Germinal center (tissue), 1 donor: ENCODE measurements at places on chromosomes 12 and 14.
A peak's percentile ranks its signal among the peaks of the same experiment; 100 is the strongest.

DNA sequence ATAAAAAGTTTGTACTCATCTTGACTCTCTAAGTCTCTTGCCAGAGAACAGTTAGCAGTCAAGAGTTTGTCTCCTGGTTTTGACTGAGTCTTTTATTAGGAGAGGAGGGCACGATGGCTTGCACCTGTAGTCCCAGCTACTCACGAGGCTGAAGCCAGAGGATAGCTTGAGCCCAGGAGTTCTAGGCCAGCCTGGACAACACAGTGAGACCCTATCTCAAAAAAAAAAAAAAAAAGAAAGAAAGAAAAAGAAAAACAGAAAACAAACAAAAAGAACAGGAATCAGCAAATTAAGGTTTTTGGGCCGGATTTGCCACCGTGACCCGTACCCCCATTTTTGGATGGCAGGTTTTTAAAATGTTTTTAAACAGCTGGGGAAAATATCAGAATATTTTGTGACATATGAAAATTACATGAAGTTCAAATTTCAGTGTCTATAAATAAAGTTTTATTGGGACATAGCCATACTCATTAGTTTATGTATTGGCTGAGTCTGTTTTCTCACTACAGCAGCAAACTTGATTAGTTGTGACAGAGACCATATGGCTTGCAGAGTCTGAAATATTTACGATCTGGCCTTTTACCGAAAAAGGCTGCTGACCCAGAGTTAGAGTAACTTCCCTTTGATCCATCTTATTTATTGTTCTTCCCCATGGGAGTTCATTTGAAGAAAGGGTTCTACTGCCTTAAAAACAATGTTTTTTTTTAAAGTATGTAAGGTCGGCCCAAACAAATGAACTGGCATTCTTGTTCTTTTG lies 31.2 kb downstream of the VEZT start:
- no peak for DNase-seq

GRCh38 chr14:93742761-93743160 lies 45.5 kb downstream of the PRIMA1 start:
- no peak for DNase-seq

DNA sequence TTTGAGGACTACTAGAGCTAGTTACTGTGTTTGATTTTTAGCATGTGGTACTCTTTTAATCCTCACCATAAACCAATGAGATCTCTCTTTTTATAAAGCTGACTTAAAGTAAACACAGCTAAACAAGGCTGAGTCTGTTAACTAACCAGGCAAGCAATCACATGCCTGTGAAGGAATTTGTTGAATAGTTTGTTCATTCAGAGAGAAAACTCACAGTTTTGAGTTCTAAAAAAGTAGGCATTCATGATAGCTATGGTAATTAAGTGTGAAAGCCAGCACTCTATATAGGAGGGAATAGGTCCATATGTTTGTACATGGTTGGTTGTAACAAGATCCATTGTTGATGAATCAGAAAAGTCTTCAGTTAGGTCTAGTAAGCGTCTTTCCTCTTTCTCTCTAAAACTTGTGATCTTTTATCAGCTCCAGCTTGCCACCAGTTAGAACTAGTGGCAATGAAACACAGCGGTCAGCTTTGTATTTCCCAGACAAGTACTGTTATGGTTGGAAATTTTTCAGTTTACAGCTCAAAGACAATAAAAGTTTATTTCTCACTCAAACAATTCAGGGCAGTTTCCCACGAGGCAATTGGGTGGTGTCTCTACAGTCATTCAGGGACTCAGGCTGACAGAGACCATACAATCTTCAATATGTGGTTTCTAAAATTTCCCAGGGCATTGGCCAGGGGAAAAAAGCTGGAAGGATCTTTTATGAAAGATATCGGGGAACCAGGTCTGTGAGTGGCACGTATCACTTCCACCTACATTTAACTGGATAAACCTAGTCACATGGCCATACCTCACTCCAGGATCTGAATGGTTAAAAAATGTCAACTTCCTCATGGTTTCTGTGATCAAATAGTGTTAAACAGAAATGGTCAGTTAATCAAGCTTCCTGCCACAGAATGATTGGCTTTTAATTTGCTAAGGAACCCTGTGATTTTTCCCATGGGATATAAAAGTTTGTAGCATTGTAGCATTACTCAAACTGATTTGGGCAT lies 203.1 kb downstream of the KIF21A start:
- no peak for DNase-seq

GRCh38 chr12:91928501-91928900 lies 217.1 kb downstream of the BTG1 start:
- no peak for DNase-seq

DNA sequence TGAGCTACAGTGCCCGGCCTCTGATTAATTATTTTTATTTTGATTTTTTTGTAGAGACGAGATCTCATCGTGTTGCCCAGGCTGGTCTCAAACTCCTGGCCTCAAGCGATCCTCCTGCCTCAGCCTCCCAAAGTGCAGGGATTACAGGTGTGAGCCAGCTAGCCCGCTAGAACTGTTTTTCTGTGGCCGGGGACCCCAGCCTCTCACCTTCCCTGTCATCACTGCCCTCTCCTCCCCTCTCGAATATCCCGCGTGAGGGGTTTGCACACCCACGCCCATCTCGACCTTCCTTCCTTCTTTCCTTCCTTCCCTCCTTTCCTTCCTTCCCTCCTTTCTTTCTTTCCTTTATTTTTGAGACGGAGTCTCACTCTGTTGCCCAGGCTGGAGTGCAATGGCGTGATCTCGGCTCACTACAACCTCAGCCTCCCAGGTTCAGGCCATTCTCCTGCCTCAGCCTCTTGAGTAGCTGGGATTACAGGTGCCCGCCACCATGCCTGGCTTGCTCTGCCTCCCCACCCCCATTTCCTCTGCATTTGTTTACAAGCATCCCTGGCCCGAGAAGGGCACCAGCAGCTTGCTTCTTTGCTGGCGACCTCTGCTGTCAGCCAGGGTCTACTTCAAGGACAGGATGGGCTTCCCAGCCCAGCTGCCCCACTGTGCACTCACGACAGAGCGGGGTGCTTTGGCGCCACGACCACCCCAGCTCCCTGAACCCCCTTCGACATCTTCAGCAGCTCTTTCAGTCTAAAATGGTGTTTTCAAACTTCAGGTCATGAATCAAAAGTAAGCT lies 4.3 kb upstream of the TRAF3 start:
- peak; percentile 62 for DNase-seq

DNA sequence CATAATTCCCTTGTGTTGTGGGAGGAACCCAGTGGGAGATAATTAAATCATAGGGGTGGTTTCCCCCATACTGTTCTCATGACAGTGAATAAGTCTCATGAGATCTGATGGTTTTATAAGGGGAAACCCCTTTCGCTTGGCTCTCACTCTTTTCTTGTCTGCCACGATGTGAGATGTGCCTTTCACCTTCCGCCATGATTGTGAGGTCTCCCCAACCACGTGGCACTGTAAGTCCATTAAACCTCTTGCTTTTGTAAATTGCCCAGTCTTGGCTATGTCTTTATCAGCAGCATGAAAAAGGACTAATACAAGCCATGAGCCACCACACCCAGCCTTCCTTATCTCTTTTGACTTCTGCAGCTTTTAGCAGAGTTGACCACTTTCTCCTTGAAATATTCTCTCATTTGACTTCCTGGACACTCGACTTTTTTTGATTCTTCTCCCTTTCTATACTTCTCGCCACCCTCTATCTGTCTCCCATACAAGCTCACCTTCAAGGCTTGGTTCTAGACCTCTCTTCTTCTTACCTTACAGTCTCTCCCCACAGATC lies 2.3 kb downstream of the MTERF2 start:
- no peak for DNase-seq

GRCh38 chr12:119201789-119202543 lies 23.2 kb downstream of the HSPB8 start:
- no peak for DNase-seq

DNA sequence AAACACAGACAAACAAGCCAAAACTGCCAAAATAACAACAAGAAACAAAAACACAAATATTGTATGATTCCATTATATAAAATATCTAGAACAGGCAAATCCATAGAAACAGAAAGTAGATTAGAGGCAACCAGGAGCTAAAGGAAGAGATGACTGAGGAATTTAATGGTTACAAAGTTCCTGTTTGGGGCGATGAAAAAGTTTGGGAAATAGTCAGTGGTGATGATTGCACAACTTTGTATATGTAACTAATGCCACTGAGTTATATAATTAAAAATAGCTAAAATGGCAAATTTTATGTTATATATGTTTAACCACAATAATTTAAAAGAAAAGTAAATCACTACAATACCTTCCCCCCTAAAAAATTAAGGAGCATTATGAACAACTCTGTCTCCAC lies 24.5 kb downstream of the GNPTAB start:
- no peak for DNase-seq

DNA sequence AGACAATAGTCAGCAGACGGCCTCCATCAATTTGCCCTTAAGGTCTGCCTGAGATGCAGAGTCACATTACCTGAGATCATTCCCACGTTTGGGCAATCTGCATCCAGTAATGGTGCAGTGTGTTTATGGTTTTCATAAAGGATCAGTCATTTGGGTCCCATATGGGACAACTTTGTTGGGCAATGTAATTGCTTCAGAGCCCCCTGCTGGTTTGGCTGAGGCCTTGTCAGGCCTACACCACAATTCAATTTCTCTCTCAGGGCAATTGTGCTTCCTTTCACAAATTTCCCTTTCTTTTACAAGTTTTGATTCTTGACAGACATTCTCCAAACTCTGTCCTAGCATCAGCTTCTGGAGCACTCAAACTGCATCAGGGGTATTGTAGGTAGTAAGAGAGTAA lies 191.2 kb upstream of the SSTR1 start:
- no peak for DNase-seq

- no peak for DNase-seq
Observed at GRCh38 chr12:52208424-52209165, 16.8 kb upstream of the KRT80 start.
